ENCODE measurements at places on chromosomes 16 and 17.

DNA sequence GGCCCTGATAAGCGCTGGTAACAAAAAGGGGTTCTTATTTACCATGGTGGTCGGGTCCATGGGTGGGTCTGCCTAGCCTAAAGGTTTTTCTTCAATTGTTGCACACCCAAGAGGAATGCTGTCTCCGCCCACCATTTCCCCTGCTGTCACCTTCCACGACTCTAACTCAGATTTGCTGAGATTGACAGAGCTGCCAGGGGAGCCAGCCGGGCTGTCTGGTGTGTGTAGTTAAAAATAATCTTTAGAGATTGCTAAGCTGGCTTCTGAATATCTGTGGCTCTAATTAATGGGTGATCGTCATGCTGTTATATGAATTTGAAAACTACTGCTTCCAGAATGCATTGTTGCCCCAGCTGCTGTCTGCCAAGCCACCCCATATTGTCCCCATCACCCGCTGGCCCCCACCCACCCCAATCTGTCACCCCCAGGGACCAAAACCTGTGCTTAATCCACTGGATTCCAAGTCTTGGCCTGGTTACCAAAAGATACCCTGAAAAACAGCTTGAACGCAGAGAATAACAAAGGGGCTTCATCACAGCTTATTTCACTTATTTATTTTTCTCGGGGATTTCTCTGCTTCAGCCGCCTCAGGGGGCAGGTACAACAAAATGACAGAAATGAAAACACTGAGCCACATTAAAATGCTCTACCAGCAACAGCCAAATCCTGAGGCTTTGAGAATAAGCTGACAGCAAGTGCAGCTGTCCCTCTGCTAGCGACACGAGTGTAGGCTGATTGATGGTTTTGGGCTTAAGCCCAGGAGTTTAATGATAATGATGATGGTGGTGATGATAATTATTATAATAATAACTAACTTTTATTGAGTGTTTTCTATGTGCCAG lies 46.1 kb upstream of the NLK start:
- DNase-seq: no peak

GRCh38 chr17:43917016-43917347 lies 9.6 kb upstream of the MPP2 start:
- no peak for DNase-seq

DNA sequence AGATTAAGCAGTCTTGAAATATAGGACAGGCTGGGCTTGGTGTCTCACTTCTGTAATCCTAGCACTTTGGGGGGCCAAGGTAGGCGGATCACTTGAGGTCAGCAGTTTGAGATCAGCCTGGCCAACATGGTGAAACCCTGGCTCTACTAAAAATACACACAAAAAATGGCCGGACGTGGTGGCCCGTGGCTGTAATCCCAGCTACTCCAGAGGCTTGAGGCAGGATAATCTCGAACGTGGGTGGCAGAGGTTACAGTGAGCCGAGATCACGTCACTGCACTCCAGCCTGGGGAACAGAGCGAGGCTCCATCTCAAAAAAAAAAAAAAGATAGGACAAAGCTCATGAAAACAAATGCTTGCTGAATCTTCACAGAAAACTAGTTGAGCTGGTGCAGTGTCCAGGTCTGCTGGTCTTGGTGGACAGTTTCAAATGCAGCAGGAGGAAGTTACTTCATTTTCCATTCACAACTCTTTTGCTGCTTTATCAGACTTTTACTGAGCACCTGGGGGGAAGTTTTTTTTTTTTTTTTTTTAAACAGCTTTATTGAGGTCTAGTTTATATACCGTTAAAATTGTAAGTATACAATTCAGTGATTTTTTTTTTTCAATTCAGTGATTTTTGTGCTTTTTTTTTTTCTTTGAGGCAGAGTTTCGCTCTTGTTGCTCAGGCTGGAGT lies 45.2 kb downstream of the SNX29 start:
- no peak for DNase-seq

DNA sequence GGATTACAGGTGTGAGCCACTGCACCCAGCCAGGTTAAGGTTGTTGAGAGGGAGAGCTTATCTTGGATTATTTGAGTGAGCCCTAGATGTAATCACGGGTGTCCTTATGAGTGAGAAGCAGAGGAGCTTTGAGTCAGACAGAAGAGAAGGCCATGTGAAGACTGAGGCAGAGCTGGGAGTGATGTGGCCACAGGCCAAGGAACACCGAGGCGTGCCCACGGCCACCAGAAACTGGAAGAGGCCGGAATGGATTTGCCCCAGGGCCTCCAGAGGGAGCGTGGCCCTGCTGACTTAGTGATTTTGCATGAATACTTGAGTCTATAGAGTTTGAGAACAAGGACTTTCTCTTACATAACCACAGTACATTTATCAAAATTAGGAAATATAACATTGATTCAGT lies 137.7 kb downstream of the RPTOR start:
- DNase-seq: no peak

GRCh38 chr16:21590287-21590686 lies 9.1 kb upstream of the METTL9 start:
- no peak for DNase-seq

- DNase-seq: no peak
These were observed 54.7 kb upstream of the IL34 start for GRCh38 chr16:70591615-70592014.

DNA sequence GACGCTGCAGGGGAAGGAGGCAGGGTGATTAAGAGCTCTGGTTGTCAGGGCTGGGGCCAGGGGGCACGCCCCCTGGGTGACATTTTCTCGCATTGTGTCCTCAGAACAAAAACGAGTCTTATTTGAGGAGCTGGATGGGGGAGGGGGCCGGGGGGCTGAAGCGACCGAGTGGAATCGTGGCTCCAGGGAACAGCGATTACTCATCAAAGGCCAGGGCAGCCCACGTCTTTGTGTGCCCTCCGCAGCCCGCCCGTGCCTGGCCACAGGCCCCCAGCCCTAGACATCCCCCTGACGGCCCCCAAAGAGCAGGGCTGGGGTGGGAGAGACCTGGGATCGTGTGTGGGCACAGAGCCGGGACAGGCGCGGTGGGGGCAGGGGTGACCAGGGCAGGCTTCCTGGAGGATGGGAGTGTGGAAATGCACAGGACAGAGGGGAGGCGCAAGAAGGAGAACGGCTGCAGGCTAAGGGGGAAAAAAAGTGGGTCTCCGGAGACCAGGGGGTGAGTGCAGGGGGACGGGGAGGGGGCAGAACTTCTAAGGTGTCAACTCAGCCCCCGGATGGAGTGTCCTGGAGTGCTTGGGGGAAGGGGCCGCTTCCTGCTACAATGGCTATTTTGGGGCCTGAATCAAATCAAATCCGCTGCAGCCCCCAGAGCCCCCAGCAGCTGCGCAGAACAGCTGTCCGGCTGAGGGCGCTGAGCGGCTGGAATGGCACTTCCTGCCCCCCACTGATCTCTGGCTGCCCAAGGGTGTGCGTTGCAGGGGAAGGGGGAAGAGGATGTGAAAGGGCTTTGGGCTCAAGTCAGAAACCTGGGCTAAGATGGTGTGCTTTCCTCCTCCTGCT lies 24.0 kb upstream of the PHB1 start:
- DNase-seq: no peak

DNA sequence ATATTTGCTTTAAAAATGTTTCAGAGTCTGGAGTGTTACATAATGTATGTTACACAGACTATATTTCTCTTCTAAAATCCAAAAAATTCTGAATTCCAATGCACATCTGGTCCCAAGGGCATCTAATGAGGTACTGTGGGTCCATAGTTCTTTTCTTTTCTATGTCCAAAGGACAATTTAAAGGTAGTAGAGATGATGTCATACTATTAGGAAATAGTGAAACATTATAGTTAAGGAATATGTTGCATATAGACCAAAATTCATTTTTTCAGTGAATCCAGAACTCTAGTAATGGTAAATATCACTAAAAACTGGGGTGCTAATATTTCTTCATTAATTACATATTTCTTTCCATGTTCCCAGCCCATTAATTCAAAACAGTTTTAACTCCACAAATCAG lies 23.0 kb downstream of the NME2 start:
- no peak for DNase-seq
